ENCODE measurements at places on chromosomes 12 and 14.

DNA sequence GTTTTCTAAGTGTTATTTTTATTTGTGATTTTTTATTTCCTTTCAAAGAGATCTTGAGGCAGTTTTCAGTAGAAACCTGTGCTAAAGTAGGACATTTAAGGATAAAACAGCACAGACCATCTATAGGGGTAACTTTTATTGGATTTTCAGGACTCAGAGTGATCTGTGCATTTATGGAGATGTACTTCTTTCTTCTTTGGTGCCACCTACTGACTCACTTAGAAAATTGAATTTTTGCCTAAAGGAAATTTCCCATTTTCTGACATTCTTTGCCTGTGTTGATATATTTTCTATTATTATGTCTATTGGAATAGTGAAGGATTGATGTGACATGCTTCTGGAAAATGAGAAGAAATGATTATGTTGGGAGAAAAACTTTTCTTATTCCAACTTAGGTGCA is 113.0 kb downstream of the UNC79 start:
- no peak for DNase-seq

- no peak for DNase-seq
These were observed 4.0 kb downstream of the KIF26A start for GRCh38 chr14:104142136-104142945.

GRCh38 chr12:85562765-85563164 is 273.4 kb downstream of the RASSF9 start:
- no peak for DNase-seq

DNA sequence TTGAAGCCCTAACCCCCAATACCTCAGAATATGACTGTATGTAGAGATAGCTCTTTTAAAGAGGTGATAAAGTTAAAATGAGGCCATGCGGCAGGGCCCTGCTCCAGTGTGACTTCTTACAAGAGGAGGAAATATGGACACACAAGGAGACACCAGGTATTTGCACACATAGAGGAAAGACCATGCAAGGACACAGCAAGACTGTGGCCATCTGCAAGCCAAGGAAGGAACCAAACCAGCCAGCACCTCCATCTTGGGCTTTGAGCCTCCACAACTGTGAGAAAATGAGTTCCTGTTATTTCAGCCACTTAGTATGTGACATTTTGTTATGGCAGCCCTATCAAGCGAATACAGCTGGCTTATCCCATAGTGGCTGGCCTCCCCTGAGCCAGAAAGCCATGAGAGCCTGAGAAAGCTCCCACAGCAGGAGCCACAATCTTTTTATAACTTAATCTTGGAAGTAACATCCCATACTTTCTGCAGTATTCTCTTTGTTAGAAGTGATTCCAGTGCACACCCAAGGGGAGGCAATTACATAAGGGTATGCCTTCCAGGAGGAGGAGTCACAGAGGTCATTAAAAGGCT is 48.0 kb downstream of the TGFB3 start:
- no peak for DNase-seq

DNA sequence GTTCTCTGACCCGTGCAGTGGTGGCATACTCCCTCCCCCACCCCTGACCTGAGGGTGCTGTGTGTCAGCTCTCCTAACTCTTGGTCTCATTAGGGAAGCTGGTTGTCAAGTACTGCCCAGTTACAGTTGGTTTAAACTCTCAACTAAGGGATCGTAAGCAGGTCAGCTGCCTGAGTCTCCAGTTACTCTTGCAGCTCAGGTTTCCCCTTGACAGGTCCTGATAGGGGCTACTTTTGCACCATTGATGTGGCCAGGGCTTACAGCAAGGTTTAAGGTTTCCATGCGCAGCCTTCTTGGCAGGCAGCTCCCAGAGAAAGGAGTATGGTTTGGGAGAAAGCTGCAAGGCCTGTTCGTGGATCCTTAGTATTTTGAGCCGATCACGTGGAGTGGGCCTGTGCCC is 74.5 kb downstream of the ETV6 start:
- DNase-seq: no peak
